ENCODE measurements at places on chromosomes 2 and 18.
A peak's percentile ranks its signal among the peaks of the same experiment; 100 is the strongest.

- DNase-seq, result no peak
Observed at GRCh38 chr2:151037434-151037833, 224.2 kb downstream of the RBM43 start.

- DNase-seq, result no peak
Observed at GRCh38 chr2:71551631-71551915, 98.2 kb downstream of the DYSF start.

GRCh38 chr2:219041252-219041651, at the start of gene CFAP65:
Gene CFAP65 (minus strand): TSS chr2:219041516. CDS start chr2:219039048, 2,468 bp downstream.
- DNase-seq, result peak; percentile 53

GRCh38 chr18:25058521-25058920, 293.4 kb downstream of the ZNF521 start:
- no peak for DNase-seq

GRCh38 chr18:54388203-54389142, 30.8 kb downstream of the C18orf54 start:
- DNase-seq, result peak; percentile 90

- DNase-seq, result no peak
Observed at GRCh38 chr2:120231974-120232635, 8.9 kb upstream of the TMEM185B start.

- DNase-seq, result no peak
Observed at GRCh38 chr2:160363055-160363454, 130.6 kb downstream of the RBMS1 start.

- DNase-seq, result no peak
Observed at GRCh38 chr18:22493940-22494339, 76.2 kb upstream of the CTAGE1 start.

DNA sequence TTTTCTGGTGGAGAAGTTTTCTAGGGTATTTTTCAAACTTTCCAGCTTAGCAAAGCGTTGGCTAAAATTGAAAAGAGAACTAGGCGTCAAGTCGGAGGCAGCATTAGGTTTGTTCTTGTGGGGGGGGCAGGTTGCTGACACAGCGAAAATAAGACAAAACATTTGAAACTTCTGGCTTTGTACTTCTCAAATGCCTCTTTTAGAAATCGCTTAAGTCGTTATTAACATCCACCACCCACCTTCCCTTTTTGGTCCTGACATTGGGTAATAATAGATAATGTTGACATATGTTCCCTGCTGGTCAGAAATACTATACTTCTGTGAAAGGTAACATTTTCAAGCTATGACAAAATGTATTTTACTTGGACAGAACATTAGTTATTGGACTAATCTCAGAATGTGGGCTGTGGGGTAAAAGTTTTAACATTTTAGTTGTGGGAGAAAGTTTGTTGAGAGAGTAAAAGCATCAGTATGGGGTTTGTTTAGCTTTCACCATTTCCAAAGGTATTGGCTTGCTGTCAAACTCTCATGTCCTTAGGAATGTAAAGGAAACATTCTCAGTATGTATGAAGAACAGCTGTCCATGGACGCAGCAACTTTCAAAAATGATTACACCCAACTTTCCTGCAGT, 88.1 kb upstream of the ZEB2 start:
- peak; percentile 80 for DNase-seq

DNA sequence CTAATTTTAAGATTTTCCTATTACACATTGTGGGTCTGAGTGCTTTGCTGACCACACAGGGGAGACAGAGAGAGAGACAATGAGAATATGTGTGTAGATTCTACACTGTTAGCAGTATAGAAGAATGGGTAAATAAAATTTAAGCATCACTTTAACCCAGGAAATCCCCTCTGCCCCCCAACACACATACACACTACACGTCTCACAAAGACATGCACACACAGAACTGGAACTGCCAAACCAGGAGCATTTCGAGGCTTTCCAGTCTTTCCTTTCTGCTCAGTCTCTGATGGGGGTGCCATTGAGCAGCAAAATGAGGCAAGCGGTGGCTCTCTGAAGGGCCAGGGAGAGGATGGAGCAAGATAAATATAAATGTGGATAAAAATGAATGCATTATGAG, 2.5 kb downstream of the MERTK start:
- DNase-seq, result peak; percentile 45

DNA sequence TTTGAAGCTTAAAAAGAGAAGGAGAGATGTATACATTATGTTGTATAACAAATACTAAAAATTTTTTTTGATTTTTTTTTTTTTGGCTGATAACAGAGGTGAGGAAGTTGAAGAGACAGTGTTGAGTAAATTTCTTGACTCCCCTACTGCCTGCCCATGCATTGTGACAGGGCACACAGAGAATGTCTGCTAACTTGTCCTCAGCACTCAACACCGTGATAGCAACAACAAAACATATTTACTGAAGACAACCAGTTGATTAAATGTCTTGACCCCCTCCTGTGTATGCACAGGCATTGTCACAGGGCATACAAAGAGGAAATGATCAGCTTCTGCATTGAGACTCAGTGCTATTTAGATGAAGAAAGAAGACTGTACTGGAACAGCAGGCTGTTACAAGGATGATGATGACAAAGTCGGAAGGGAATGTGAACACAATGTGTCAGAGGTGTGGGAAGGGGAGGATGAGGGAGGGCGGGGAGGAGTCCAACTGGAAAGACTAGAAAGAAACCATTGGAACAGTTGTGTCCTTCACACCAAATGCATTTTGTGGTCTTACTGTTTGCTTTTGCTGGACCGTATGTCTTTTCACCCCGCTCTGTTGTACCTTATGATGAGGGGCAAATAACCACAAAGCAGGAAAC, 89.5 kb downstream of the CERS6 start:
- peak; percentile 96 for DNase-seq

- no peak for DNase-seq
Observed at GRCh38 chr18:79403723-79404566, 8.2 kb downstream of the NFATC1 start.

GRCh38 chr2:216535454-216535995, 36.9 kb downstream of the RPL37A start:
- DNase-seq, result peak; percentile 81

DNA sequence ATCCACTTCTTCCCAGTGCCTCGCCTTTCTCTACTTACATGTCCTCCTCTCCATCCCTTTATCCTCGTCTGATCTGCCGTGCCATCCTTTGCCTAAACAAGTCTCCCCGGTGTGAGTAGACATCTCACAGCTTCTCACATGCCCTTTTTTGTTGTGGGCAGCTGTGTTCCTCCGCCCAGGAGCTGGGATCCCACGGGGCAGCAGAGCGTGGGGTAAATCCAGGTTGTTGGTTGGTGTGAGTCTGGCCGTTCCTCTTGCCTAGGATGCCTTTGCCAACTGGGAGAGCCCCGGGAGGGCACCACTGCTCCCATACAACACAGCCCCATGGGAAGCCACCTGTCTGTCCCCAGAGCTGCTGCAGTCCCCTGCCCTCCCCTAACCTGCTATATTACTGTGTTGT, 22.4 kb downstream of the SLC30A3 start:
- no peak for DNase-seq

- no peak for DNase-seq
Observed at GRCh38 chr2:224847381-224847780, 131.2 kb upstream of the CCDC195 start.

GRCh38 chr18:10032331-10033015, 118.7 kb downstream of the VAPA start:
- DNase-seq, result no peak

DNA sequence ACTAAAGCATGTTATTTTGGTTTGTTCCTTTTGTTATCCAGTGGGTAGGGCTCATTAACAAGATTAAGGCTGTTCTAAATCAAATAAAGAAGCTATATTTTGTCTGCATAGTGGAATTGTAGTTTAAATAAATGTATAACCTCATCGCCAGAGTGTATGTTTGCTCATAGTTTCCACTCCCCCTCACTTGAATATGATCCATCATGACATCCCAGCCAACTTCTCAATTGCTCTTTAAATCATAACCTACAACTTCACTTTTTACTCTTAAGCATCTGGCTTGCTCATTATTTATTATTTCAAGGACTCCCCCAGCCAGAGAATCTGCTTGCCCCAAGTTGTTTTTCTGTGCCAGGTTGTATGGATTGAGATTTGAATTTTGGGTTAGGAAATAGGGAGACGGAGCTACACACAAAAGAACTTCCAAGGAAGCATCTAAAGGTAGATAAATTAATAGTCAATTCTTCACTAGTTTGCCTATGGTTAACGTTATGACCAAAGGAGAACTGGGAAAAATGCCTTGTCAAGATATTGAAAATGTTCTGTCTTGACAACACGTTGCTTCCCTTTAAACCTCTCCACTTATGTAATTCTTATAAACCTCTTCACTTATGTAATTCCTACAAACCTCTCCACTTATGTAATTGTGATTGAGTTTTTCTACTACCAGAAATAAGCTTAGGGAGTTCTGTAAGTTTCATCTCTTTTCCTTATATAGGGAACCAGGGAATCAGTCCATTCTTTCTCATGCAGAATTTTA, 55.4 kb upstream of the UPP2 start:
- DNase-seq, result no peak

DNA sequence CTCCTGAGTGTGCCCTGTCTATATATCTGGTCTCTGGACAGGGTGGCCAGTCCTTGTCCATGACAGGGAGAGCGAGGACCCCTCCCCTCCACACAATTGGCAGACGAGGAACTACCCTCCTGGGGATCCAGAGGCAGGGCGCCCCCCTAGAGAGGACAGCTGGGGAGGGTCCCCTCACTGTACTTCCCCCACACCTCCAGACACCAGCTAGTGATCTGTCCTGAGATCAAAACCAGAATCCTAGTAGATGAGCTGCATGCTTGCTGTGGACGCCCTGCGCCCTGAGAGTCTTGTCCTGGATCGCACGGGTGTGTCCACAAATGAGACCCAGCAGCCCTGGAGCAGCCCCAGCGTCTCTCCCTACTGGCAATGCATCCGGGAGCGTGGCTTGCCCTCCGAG, 83.4 kb upstream of the PXDN start:
- no peak for DNase-seq

GRCh38 chr18:8754995-8755960, 49.9 kb downstream of the MTCL1 start:
- peak; percentile 83 for DNase-seq

GRCh38 chr2:102112692-102113665, 29.6 kb upstream of the IL1R1 start:
- peak; percentile 87 for DNase-seq

DNA sequence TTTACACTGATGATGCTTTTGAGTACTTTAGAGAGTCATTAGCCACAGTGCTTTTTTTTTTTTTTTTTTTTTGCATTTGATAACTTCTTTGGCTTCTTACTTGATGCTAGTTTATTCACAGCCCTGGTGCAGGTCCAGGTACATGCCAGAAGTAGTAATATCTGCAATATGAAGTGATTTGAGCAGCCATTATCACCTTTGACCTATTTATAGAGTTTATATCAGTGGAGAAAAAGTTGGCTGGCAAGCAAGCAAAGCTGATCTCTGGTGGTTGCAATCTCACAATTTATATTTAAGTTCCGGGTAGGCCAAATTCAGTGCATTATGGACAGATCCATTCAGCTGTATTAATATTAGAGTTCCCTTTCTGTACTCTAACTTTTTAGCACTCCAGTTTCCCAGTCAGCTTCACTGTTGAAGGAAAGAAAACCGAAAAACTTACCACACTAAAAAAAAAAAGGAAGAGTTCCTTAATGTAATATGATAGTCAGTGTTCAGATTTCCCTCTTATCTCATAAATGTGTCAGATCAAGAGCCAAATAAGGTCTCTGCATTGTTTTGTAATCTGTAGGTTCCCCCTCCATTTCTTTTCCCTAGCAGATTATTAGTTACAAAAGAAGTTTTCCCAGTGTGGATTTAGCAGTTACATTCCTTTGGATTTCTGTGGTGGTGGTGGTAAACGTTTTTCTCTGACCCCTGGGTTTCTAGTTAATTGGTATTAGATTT, 78.6 kb downstream of the HAUS1 start:
- DNase-seq, result no peak

Data from astrocyte of the spinal cord (primary cell).